ENCODE measurements at places on chromosomes 12 and 14.

DNA sequence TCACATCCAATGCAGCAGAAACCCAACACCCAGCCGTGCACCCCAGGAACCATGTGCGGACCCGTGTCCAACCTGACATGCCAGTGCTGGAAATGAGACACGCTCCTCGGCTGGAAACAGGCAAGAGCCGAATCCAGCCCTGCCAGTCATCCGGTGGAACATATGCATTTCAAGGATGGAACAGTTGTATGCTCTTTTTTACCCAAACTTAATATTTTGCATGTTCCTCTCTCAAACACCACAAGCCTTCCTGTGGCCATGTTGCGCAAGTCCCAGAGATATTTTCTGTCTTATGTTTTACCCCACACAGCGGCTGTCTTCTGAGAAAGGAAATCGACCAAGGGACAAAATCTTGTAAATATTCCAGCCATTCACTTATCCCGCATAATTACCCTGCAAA, 196.9 kb downstream of the BCL11B start:
- DNase-seq: no peak

DNA sequence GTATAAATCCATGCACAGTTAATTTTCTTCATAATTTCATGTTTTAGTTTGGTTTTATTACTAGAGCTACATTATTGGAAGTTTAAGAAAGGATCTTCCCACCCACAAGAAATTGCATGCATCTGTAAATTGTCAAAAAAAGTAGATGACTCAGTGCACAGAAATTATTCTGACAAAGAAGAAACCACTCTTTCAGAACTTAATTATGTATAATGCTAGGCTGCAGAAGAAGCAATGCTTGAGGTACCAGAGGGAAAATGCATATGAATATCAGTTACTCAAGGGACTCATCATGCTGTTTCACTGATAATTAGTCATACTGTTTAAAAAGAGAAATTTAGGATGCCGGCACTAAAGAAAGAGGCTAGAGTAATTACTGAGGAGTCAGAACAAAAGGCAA, 147.0 kb downstream of the SLC16A7 start:
- no peak for DNase-seq

- DNase-seq: no peak
Measured at GRCh38 chr12:76244300-76244699, 103.9 kb downstream of the BBS10 start.

DNA sequence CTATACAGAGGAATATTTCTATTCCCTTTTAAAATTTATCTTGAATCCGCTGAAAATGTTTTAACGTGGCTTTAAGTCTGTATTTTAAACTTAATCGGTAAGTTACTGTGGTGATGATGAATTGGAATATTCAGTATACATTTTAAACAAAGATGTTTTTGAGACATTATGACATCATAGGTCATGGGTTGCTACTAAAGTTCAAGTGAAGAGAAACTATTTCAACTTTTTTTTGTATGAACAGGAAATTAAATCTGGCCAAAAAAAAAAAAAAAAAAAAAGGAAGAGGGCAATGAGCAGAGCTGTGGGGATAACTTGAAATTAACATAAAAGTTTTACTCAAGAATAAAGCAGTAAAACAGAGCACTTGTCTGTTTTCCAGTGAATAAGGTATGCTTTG, 109.0 kb downstream of the PLEKHA5 start:
- DNase-seq: no peak

GRCh38 chr12:79939728-79940310, 4.9 kb upstream of the PPP1R12A start:
- no peak for DNase-seq

DNA sequence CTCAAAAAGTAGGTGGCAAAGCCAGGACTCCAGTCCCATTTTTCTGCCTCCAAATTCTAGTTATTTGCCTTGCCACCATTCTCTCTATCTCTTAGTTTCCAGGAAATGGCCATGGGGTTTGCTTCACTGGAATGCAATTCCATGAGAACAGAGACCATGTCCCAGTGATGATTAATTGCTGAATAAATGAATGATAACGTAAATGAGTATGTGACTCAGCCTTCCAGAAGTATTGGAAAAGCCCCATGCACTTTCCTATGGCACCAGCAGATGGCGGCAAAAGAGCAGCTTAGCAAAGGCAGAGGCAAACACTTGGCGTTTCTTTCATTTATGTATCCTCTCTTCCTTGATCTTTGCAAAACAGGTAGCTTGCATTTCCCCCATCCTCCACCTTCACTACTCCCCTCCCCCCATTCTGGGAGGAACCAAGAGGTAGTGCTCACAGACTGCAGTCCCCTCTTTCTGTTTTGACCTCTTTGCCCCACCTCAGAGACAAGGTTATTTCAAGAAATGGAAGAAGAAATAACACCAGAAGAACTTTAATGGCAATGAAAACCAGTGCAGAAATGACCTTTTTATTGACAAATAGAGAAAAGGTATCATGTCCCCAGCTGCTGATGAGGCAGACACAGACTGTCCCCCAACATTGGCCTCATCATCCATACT, 21.3 kb downstream of the TBX3 start:
- DNase-seq: peak; percentile 84

DNA sequence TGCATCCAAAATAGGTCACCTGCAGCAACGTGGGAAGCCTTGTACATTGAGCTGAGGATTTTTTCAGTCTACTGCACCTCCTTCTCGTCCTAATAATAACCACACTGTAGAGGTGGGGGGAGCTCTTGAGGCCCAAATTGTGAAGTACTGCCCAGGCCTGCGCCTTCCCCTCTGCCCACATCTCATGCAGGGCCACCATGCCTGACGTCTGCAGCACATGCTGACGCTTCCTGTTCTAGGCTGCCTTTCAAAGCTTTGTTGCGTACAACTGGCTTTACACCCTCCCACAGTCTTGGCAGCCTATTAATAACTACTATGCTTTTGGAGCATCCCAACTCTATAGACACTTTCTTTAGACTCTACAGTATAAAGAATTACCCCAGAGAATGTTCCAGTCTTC, 26.5 kb upstream of the TTC7B start:
- DNase-seq: no peak

DNA sequence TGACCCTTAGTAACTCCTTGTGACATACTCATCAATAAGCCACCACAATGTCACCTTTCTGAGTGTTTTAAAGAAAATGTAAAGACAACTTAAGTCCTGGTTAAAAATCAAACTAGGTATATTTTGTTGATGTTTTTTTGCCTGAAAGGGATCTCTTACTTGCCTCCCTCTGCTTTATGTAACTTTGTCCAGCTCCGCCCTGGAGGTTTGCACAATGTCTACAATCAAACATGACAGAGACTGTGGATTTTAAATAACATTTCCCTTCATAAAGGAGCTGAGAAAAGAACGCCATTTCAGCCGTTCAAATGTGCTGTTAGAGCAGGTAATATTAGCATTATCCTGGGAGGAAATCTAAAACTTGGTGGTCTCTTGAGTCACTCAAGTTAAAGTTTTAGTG, 613.9 kb downstream of the SOX5 start:
- no peak for DNase-seq

DNA sequence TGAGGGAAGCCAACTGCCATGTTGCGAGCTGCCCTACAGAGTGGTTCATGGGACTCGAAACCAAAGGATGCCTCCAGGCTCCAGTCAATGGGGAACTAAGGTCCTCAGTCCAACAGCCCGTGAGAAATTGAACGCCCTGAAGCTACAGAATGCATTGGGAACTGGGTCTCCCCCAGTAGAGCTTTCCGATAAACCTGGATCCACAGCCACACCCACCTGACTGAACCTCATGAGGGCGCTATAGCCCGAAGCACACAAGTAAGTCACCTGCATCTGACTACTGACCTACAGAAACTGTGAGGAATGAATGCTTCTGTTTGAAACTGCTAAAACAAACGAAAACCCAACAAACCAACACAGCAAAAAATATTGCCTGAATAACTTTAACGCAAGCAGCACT, 1297.7 kb downstream of the AACS start:
- no peak for DNase-seq

DNA sequence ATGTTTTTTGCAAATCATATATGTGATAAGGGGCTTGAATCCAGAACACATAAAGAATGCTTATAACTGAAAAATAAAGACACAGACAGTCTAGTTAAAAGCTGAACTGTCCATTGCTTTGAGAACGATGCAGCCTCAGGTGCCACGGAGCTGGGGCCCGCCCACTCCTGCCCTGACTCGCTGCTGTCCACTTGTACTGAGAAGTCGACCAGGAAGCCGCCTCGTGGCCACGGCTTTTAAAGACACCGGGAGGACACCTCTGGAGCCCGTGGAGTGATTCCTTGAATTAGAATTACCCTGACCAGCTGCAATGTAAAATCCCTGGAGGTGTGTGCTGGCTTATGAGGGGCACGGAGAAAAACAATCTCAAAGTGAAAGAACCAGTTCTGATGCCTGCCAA, 23.9 kb upstream of the TEX22 start:
- DNase-seq: no peak

- DNase-seq: no peak
Measured at GRCh38 chr14:102015771-102016170, 51.4 kb downstream of the DYNC1H1 start.

DNA sequence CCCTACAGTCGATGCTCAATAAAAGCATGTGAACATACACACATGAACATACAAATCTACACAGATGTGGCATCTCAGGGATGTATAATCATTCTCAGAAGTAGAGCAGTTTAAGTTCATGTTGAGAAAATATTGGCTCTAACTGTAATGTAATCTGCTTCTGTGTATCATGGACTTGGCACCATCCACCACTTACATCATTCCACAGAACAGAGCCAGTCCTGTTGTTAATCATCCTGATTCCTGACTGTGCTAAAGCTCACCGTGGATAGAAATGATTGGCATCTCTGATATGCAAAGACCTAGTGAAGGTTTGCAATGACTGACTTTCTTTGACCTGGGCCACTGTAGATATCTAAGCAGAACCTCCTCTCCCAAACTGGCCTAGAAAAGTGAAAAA, 1141.3 kb downstream of the BCL11B start:
- no peak for DNase-seq

DNA sequence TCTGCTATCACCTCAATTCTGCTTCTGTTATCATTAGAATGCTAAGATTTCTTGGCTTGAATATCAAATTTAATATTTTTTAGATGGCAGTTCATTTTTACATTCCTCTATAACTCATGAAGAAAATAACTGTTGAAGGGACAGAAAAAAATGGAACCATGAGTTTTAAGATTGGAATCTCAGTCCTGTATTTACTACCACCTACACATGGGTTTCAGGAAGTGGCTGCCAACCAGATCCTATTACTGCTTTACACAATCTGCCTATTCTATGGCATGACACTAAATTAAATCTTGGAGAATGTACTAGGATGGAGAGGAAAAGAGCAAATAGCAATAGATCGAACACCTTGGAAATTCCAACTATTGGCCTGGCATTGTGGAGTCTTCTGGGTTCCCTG, 140.8 kb downstream of the DUSP6 start:
- DNase-seq: no peak

GRCh38 chr12:96121271-96121711, 72.9 kb upstream of the ELK3 start:
- DNase-seq: no peak

- DNase-seq: no peak
Measured at GRCh38 chr14:42715316-42715715, 1108.6 kb downstream of the LRFN5 start.

GRCh38 chr14:104694991-104695659, 5.7 kb downstream of the INF2 start:
- DNase-seq: no peak

DNA sequence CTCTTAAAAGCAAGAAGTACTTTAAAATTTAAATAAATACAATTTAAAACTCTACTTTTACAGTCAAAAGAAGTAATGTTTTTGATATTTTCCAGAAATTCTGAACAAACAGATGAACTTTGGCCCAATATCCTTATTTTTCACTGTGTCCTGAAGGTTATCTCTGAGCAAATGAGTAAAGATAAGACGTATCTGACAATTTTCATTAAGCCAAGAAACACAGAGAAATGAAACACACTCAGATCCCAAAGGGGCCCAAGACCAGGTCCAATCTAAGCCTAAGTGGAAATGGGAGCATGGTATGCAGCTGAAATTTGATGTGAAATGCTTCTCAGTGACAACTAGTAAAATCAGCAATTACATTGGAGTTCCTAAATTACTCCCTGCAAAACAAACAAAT, 105.6 kb upstream of the COCH start:
- DNase-seq: no peak

DNA sequence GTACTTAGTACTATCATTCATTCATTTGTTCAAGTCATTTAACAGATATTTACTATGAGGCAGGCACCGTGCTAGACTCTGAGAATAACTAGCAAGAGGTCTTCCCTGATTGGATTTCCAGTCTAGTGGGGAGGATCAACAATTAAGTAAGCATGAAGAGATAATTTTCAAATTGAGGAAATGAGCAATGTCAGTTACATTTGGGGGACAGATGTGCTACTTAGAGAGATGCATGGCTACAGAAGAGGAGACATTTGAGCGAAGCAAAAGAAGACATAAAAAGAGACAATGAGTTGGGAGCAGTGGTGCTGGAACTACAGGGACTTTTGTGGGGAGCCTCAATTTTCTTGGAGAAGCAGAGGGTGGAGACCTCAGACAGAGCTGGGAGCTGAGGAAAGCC, 7.7 kb downstream of the KCNA5 start:
- DNase-seq: no peak

DNA sequence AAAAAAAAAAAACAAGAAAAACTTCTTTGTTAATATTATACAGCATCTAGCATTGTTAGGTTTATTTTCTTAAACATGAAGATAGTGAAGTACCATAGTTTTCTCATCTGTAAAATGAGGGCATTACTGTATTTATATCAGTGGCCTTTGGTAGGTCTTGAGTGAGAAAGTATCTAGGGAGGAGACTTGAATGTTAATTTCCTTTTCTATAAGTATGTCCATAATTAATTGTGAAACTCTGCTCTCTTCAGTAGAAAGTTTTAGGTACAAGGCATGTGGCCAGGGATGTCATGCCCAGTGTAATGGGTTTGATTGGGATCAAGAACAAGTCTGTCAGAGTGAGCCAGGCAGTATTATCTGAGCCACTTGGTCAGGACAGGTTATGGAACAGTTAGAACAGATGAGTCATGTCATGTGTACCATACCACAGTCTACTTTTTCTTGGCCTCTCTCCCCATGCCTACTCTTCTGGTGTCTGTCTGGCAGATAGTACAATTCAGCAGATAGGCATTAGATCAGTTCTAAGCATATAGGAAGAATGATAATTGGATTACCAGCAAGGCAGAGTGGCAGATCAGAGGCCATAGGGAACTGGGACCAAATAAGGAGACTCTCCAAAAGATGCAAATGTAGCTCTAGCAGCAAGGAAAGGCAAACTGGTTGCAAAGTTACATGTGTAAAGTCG, 30.4 kb downstream of the FBXO34 start:
- DNase-seq: no peak

Measured in ovary (tissue), 10 donors.